ENCODE measurements at places on chromosomes 2 and 18.

DNA sequence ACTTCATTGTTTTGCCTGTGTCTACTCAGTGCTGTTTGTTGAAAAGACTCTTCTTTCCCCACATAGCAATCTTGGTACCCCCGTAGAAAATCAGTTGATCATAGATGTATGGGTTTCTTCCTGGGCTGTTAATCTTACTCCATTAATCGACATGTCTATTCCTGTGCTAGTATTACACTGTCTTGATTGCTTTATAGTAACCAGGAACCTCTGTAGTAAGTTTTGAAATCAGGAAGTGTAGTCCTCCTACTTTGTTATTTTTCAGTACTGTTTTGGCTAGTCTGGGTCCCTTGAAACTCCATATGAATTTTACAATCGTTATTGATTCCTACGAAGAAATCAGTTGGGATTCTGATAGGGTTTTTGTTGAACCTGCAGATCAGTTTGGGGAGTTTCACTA, 78.8 kb upstream of the FAM136A start:
- DNase-seq = no peak

DNA sequence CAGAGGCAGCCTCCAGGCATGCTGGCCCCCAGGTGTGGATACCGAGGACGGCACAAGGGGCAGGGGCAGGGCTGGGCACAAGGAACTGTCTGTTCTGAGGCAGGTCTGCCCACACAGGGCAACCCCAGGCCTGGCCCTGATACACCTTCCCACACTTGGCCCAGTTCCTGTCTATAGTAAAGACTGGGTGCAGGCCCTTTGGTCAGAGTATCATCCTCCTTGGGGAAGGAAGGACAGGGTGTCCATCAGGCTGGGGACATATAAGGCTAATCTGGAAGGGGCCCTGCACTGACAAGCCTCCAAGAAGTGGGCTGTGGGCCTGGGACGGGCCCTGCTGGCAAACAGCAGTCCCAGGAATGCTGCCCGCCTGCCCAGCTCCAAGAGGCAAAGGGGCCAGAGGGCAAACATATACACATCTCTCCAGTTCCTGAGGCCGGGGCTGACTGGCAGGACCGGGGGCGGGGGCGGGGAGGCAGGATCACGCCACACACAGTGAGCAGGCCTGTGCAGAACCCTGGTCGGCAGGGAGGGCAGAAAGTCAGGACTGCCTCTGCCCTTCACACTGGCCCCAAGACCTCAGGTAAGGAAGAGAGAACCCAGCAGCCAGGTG, 18.9 kb downstream of the SDC1 start:
- no peak for DNase-seq

DNA sequence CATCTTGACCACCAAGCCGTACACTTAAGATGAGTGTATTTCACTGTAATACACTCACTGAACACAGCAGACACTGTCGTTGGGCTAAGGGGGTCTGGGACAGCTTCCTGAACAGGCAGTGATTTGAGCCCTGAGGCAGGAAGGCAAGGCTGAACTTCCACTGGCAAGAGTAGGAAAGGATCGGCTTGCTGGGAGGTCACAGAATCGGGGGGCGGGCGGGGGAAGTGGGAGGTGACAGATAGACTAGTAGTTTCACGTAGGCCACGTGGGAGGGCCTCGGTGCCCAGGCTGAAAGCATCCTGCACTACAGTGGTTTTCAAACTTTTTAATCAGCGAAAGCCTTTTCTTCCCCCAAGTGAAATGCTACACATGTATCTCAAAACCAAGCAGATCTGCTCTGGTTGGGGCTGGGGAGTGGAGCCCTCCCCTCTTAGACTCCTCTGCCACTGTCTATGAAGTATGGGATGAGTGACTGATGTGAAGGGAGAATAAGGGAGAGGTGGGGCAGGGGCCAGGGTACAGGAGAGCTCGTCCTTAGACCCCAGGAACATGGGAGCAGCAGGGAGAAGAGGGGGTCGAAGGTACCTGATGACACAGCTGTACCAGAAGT, 8.6 kb downstream of the PARD6G start:
- no peak for DNase-seq

DNA sequence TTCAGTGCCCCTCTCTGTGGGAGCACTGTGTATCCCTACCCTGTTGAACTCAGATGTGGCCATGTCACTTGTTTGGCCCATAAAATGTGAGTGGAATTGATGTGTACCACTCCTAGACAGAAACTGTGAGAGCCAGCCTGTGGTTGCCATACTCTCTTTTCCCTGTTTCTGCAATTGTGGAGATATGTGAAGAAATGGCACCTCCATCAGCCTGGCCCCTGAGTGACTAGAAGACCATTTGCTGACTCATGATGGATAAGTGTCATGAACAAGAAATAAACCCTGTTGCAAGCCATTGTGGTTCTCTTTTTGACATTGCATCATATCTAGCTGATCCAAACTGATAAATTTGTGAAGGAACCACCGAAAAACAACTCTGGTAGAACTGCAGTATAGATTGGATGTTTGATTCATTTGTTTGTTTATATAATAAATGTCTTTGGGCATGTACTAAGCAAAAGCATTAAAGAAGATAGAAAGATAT, 214.5 kb upstream of the FBXO11 start:
- no peak for DNase-seq
